Anterior cingulate cortex (tissue), 58 donors: ENCODE measurements at places on chromosomes 4 and X.

- DNase-seq: no peak
Measured at GRCh38 chrX:23790155-23790497, 7.2 kb downstream of the SAT1 start.

DNA sequence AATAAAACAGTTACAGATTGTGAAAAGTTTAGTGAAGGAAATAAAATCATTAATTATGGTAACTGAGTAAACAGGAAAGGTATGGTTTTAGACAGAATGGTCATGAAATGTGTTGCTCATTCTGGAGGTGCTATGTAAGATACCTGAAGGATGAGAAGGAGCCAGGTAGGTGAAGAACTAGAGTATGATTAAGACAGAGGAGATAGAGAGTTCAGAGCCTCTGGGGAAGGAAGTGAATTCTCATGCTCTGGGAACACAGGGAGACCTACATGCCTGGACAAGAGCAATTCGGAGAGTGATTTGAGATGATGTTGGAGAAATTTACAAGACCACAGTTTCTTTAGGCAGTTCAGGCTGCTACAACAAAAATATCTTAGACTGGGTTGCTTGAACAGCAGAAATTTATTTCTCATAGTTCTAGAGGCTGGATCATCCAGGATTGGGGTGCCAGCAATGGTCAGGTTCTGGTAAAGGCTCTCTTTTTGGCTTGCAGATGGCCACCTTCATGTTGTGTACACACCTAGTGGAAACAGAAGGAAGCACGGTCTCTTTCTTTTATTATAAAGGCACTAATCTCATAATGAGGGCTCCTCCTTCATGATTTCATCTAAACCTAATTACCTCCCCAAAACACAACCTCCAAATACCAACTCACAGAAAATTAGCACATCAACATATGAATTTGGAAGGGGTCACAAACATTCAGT is 1416.1 kb downstream of the PCDH7 start:
- no peak for DNase-seq

GRCh38 chr4:161097821-161098220 is 1066.0 kb downstream of the FSTL5 start:
- no peak for DNase-seq

- DNase-seq: no peak
Measured at GRCh38 chrX:53188763-53189162, 36.2 kb downstream of the KDM5C start.

DNA sequence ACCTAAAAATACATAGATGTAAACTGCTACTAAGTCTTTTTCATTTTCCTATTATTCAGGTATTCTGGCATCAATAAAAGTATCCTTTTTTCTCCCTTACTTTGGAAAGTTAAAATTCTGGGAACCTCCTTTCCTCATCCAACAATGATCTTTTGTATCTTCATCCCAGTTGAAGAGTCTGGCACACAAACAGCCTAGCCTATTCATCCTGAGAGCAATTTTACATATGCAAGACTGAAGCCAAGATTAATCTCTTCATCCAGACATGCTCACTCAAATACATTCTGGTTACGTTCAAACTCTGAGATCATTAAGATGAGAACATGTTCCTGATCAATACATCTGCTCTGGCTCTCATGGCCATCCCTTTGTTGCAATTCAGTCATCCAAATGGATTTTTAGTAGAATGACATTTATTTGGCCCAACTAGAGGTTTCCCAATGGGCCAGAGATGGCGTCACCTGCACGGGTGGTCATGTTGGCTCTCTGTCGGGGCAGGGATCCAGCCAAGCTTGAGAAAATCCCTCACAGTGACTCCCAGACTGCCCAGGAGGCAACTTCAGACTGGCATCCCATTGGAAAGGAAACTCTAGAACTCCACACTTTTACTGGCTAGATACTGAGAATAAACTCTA is 135.3 kb upstream of the VCX2 start:
- DNase-seq: peak; percentile 11

- no peak for DNase-seq
Measured at GRCh38 chr4:116632269-116632668, 453.1 kb downstream of the TRAM1L1 start.

DNA sequence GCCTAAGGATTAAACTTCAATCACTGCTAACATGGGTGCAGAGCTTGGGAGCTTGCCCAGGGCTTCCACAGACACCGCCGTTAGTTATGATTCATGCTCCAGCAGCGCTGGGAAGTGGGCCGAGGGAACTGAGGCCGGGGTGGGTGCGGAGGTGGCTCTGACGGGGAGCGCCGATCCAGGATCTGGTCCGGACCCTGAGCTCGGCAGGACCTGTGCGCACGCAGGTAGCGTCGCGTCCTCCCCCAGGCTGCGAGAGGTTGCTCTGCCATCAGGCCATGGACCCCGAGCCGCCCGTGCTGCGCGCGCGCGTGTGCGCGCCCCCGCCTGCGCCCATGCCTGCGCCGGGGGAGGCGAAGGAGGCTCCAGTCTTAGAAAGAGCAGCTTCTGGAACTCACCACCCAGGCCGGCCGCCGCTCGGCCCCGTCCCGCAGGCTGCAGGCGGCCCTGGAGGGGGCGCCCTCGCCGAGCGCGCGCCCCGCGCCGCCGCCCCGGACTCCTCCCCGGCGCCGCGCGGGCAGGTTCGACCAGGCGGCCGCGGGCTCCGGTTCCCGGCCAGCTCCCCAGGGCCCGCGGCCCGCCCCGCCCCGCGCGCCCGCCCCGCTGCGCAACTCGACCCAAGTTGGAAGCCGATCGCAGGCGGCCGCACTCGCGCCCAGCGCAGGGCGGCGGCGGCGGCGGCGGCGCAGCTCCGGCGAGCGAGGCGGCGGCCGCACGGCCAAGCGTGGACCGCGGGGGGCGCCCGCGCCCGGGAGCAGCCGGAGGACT is 732 bp upstream of the ADRA2C start:
- DNase-seq: peak; percentile 40

- no peak for DNase-seq
Measured at GRCh38 chrX:130110379-130111219, at the start of gene ELF4. TSS of gene ELF4 (minus strand) at chrX:130110497. CDS start at chrX:130081330, 29,167 bp downstream.

GRCh38 chr4:147815741-147816140 is 83.9 kb downstream of the ARHGAP10 start:
- DNase-seq: no peak

DNA sequence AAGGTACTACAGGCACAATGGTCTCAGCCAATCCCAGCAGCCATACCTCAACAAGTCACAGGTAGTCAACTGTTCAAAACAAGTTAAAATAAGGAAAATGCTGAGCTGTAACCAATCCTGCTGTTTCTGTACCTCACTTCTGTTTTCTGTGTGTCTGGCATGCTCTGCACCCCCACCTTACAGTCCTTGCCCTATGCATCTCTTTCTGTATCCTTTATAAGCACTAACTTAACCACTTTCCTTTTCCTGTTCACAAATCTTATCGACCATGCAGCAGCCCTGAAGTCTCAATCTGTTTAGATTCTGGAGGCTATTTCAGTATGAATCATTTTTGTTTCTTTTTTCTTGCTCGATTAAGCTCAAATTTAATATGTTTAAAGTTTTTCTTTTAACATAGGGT is 12.5 kb upstream of the FAM13A start:
- DNase-seq: no peak

- DNase-seq: no peak
Measured at GRCh38 chr4:72031868-72032608, at the start of gene NPFFR2. TSS of gene NPFFR2 (plus strand) at chr4:72032000. CDS start at chr4:72128592, 96,592 bp downstream.

GRCh38 chrX:44621078-44621477 is 78.4 kb upstream of the FUNDC1 start:
- DNase-seq: no peak

GRCh38 chr4:29277381-29277780 is 1442.8 kb upstream of the PCDH7 start:
- no peak for DNase-seq

GRCh38 chrX:88886908-88887307 is 139.9 kb downstream of the CPXCR1 start:
- DNase-seq: no peak

- no peak for DNase-seq
Measured at GRCh38 chr4:3221996-3222395, 27.0 kb upstream of the MSANTD1 start.

GRCh38 chr4:141002323-141002805 is 130.9 kb downstream of the RNF150 start:
- no peak for DNase-seq

- DNase-seq: no peak
Measured at GRCh38 chrX:66021765-66022631, 17.9 kb downstream of the VSIG4 start.

DNA sequence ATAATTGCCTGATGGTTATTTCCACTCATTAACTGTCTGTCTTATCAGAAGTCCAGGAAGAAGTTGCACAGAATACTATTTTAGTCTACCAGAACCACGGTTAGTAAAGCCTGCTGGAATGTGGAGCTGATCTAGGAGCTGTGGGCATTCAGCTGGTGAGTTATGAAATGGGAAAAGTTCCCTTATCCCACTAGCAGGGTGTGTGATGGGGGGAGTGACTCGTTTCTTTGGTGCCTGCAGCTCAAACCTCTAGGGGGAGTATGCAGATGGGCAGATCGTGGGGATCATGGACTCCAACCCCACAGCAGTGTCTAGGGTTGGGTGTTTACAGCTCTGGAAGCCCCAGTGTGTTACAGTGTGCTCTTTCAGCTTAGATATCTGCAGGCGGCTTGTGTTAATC is 305.7 kb upstream of the BOD1L1 start:
- no peak for DNase-seq

DNA sequence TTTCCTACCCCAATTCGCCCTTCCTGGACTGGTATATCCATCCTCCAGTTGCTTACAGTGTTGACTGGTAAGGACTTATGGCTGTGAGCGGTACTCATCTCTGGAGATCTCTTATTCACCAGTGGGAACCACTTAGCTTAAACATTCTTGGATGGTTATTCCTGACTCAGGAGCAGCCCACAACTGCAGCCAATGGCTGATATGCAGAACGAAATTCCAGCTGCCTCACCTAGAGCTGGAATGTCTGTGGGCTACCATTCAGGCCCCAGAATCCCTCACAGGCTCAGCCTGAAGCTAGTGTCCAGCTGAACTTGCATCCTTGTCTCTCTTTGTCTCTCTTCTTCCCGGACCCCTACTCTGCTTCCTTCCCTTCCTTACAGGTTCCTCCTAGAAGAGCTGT is 138.9 kb upstream of the SMIM31 start:
- DNase-seq: no peak

- DNase-seq: no peak
Measured at GRCh38 chrX:48689208-48689920, 5.8 kb downstream of the WAS start.

GRCh38 chr4:40199999-40200874 is 3.4 kb downstream of the RHOH start:
- DNase-seq: no peak

GRCh38 chrX:30592831-30593230 is 15.3 kb upstream of the TASL start:
- DNase-seq: no peak

GRCh38 chr4:26724534-26724933 is 136.1 kb upstream of the STIM2 start:
- DNase-seq: no peak

GRCh38 chrX:31819455-31819854 is 747.6 kb upstream of the FTHL17 start:
- no peak for DNase-seq

- DNase-seq: no peak
Measured at GRCh38 chr4:158255727-158256324, 45.5 kb downstream of the TMEM144 start.
